CD4-positive, alpha-beta T cell treated with Interleukin-6 for 4 hours (primary cell): ENCODE measurements at places on chromosomes 12 and 14.

- peak; percentile 74 for DNase-seq
Observed at GRCh38 chr12:6852651-6853354, 853 bp downstream of the USP5 start.

DNA sequence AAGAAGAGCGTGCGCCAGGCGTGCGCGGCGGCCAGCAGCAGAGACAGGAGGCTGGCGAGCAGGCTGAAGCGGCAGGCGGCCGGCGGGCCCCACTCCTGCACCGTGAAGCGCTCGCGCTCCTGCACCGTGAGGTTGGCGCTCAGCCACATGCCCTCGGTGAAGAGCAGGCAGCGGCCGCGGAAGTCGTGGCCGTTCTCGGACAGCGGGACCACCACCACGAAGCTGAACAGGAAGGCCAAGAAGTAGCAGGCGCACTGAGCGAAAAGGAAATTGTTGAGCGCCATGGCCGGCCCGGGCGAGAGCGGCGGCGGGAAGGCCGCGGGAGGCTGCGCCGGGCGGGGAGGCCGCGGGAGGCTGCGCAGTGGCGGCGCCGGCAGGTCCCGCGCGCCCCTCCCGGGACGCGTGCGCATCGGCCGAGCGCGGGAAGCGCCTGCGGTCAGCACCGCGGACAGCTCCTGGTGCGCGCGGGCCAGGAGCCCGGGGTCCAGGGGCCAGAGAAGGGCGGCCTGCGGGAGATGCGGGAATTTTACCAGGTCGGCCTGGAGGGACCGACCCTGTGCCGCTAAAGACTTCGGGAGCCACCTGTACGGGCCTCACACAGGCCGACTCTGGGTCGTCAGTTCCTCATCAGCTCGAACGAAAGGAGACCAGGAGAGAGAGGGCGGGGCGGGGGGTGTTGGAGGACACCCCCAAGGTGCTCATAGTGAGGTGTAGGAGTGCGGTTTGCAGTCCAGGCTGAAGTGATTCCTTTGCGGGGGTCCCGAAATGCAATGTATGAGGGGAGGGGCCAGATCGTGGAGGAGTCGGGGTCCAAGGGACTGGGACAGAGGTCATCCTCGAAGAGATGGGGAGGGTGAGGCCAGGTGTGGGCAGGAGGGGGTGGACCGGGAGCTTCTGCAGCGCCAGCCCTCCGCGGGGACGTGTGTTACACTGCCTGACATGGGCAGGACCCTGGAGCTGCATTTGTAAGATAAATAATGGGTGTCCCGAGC lies at the start of gene TMEM179:
TSS of gene TMEM179 (minus strand) at position 315 of the 992 bp plus-strand sequence. CDS start at position 284, 31 bp downstream.
- DNase-seq: no peak

- no peak for DNase-seq
Observed at GRCh38 chr12:50147281-50147680, 19.9 kb downstream of the CERS5 start.

DNA sequence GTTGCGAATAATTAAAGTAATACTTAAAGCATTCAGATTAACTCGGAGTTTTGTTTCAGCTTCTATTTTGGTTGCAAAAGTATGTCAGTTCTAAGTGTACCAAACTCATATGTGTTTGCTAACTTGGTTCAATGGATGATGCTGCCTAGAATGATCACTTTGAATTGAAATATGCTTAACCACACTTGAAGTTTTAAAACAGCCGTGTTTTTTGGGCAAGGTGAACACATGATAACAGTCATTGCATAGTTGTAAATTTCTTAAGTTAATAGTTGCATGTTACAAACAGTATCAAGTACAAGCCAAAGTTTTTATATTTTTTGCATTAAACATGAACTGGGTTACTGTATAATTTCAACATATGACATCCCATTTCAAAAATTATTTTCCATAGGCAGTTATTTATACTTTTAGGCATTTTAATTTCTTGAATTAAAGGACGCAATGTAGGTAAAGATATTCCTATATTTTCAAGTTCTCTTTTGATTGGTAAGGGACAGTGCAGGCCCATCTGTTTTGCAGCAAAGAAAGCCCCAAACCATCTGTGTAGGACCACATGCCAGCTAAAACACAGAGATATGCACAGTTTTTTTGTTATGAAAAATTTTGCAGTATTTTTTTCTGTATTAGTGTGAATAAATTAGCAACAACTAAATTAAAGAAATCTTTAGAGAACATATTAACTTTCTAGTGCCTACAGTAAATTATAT lies 575.5 kb downstream of the PRKD1 start:
- DNase-seq: no peak

DNA sequence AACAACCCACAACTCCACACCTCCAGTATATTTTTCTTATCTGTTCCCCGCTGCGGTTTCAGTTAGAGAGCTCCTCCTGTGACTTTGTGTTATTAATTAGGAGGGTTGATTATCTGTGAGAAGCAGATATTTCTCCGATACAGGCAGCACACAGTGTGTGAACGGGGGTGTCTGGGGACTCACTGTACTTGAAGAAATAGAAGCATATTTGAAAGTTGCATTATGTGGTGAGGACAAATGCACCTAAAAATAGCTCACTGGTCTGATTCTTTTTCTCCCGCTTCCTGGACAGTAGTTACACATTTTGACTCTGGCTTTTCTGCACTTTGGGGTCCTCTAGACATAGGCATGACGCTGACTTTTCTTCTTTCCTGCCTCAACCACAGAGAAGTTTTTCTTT lies 277.7 kb downstream of the VRK1 start:
- no peak for DNase-seq

- DNase-seq: no peak
Observed at GRCh38 chr12:65335021-65335714, 56.7 kb downstream of the MSRB3 start.

DNA sequence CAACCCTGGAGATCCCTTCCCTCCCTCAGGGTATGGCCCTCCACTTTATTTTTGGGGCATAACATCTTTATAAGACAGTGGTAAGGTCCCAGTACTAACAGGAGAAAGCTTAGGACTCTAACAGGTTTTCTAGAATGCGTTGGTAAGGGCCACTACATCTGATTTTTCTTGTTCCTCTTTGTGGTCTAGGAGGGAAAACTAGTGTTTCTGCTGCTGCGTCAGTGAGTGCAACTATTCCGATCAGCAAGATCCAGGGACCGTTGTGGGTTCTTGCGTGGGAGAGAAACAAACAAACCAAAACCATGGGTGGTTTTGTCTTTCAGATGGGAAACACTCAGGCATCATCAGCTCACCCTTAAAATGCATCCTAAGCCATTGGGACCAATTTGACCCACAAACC lies 123.6 kb upstream of the SLC16A7 start:
- DNase-seq: no peak

DNA sequence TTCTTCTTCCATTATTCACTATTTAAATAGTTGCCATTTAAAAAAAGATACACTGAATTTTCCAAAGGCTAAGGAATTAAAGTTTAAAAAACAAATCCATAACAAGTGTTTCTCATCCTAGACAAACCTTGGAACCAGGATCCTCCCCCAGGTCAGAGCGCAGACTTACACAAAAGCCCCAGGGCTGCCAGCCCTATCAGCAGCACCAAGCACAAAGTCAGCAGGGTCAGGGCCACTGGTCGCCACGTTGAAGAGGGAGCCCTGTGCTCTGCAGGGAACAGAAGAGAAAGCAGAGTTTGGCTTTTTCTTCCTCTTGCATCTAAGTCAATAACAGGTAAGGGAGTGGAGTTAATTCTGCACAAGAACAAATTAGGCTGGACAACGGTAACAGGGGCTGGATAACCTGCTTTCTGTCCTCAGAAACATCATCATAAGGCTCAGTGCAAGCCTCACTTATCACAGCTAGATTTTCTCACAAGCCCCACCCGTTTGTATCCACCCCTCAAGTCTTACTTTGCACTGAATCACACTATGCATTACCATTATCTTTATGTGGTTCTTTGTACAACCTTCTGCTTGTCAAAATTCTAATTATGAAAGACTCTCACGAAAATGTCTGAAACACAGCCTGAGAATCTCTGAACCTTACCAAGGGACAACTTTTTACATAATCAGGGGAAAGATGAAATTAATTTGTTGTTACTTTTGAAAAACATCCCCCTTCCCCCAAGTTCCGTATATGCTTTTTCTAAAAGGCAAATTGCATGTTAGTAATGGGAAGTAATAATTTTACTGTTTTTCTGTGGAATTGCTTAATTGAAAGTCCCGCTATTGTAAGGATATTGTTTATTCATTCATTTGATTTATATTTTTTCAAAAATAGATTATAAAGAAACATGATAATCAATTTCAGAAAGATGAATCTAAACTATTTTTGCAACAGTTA lies 9.6 kb downstream of the CLEC1A start:
- no peak for DNase-seq

DNA sequence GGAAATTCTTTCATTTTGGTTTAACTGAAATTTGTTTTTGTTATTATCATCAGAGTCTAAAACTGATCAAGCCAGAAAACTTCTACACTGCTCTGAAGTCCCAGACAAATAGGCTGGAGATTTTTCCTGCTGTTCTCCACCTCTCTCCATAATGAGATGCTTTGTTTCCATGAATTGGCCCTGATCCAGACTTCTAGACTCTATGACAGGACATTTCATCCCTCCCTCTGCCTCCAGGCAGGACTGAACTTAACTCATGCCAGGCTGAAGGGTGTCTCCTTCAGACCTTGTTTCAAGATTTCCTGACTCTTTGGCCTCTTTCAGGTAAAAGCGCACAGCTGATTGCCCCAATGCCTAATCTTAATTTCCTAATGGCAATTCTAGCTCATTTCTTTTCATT lies 69.1 kb upstream of the HOXC13 start:
- DNase-seq: no peak

DNA sequence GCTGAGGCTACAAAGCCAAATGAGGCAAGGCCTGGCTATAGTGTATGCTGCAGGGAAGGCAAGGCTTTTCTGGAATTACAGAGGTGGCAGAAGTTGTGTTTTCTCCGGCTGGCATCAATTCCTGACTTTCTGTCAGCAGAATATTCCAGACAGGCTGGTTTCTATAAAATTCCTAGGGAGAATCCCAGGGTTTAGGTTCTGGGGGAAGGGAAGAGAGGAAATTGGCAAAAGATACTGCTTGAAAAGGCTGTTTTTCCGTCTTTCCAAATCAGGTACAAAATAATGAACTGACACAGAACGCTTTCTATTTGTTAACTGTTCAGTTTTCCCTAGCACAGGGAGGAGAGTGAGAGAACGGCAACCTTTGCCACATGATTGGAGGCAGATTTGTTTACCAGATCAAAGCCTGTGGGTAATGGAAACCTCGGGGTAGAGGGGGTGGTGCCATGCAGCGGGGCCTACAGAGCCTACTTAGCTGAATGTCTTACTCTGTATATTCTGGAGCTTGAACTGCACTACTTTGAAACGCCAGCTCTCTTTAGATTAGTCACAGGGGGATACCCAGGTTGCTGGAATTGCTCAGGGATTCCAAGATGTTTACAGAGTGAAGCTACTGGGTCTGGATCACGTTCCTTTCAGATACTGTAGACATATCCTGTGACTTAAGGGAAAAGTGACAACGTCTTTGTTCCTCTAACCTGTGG lies 65.8 kb upstream of the DACT1 start:
- DNase-seq: peak; percentile 59

- DNase-seq: no peak
Observed at GRCh38 chr12:90938451-90938850, 16.5 kb downstream of the CCER1 start.

- no peak for DNase-seq
Observed at GRCh38 chr12:19220852-19221466, 91.4 kb downstream of the PLEKHA5 start.

- DNase-seq: no peak
Observed at GRCh38 chr14:94031883-94032279, 5.7 kb downstream of the OTUB2 start.

- DNase-seq: no peak
Observed at GRCh38 chr14:78088916-78089315, 81.3 kb upstream of the NRXN3 start.

DNA sequence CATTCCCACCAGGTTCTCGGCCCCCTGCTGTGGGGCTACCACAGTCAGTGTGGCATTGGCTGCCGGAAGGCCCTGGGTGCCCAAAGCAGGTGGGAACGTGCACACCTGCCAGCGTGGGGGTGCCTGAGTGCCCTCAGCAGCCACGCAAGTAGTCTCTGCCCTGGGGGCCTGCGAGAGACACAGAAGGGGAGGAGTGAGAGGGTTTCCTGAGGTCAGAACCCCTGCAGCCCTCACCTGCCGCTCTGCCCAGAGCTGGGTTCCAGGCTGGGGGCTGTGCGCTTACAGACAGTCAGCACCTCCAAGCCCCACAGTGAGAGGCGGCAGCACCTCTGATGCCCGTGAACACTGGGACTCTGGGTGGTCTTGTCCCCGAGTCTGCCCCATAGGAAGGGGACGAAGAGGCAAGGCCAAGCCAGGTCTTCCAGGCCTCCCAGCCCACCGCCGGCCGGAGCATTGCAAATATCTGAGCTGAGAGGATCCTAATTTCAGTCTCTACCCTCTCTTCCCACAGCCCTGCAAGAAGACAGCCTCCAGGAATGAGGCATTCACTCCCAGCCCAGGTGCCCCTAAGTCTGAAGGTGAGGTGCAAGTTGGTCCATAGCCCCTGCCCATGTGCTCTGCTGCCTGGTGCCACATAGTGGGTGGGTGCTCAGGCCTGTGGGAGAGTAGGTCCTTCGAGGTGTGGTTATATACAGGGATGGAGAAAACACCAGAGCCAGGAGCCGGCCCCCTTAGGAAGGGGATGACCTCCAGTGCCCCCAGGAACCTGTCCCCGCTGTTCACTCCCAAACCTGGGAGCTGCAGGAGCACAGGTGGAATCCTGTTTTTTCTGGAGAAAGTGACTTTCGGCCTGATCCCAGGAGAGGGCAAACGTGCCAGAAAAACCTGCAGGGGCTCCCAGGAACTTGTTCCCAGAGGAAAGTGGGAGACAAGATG lies 291.1 kb upstream of the RTL1 start:
- no peak for DNase-seq

DNA sequence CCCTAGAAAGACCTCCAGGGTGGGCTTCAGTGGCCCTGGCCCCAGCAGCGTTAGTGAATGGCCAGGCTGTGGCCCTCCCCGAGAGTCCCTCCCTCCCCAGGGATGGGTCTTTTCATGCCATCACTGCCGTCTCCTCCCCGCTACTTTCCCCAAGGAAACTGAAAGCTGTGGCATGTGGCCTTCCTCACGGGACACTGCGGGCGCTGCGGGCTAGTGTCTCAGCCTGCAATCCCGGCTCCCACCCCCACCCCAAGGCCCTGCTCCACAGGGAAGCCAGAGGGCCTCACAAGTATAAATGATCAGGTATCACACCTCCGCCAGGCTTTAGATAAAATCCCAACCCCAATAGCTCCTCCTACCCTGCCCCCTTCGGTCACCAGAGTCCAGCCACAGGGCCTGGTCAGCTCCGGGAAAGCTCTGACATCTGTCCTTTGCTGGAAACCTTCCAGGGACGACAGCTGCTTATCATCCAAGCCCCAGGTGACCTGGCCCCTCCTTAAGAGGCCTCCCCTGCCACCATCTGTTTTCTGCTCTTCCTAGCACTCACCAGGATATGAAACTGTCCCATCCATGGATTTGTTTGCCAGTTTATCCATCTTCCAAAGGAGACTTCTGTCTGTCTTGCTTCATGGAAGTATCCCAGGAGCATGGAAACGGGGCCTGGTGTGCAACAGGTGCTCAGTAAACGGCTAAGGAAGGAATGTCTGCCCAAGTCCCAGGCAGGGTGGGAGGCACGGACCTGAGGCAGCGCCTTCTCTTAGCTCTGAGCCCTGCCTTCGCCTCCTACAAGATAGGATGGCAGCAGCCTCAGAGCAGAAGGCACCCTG lies 31.6 kb downstream of the CCDC85C start:
- DNase-seq: no peak
